A549 (cell line): ENCODE measurements at places on chromosomes 2 and 18. TPM values are rescaled to one million over a fixed set of nuclear protein-coding genes. Genes with fewer than 3 reads are reported as not detected.

The GREB1 gene
- polyA plus RNA-seq, result 1.1 to 1.4 TPM (median 1.4 TPM) in 3 replicates

The IL1RL1 gene
- 0.03 to 0.04 TPM (median 0.03 TPM) in 3 replicates for polyA plus RNA-seq

The GDF7 gene
- 0.03 TPM in 3 replicates for polyA plus RNA-seq

The IL1RL2 gene
- 0.05 TPM in 1 of 3 replicates, not detected in the others for polyA plus RNA-seq

The MAPK4 gene
- 0.01 to 0.04 TPM (median 0.03 TPM) in 3 replicates for polyA plus RNA-seq

The CTNNA2 gene
- 0.53 to 0.94 TPM (median 0.72 TPM) in 3 replicates for polyA plus RNA-seq

The CCBE1 gene
- 9.7 to 10.4 TPM (median 9.9 TPM) in 3 replicates for polyA plus RNA-seq

The MIB1 gene
- polyA plus RNA-seq, result 8.4 to 9.7 TPM (median 9.6 TPM) in 3 replicates

The FLACC1 gene
- polyA plus RNA-seq, result 0.07 to 0.26 TPM (median 0.09 TPM) in 3 replicates

The UGT1A3 gene
- polyA plus RNA-seq, result 0.08 to 0.23 TPM (median 0.17 TPM) in 3 replicates

GRCh38 chr2:231037731-231038482, 584 bp downstream of the C2orf72 start:
- peak; percentile 48 for DNase-seq

DNA sequence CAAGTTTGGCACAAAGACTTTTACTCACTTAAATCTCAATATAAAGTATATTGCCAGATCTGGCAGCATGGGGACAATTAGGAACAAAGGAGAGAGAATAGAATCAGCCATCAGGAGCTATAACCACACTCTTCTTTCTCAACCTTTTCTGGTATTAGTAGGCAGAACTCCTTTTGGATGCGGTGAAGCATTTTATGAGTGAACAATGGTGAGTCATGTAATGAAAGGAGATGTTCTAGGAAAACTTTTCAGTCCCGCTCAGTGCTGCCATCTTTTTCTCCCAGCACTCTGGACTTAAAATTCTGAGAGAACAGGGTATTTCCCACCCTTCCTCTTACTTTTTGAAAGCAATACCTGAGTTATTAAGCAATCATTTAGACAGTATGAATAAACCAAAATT, 32.2 kb downstream of the PLEKHA3 start:
- no peak for DNase-seq

DNA sequence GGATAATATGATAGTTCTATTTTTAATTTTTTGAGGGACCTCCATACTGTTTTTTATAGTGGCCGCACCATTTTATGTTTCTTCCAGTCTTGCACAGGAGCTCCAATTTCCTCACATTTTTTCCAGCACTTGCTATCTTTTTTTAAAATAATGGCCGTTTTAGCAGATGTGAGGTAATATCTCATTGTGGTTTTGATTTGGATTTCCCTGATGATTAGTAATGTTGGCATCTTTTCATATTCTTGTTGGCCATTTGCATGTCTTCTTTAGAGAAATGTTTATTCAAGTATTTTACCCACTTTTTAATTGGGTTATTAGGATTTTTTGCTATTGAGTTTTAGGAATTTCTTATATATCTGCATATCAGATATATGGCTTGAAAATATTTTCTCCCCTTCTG, 29.9 kb upstream of the NAPG start:
- DNase-seq, result no peak

DNA sequence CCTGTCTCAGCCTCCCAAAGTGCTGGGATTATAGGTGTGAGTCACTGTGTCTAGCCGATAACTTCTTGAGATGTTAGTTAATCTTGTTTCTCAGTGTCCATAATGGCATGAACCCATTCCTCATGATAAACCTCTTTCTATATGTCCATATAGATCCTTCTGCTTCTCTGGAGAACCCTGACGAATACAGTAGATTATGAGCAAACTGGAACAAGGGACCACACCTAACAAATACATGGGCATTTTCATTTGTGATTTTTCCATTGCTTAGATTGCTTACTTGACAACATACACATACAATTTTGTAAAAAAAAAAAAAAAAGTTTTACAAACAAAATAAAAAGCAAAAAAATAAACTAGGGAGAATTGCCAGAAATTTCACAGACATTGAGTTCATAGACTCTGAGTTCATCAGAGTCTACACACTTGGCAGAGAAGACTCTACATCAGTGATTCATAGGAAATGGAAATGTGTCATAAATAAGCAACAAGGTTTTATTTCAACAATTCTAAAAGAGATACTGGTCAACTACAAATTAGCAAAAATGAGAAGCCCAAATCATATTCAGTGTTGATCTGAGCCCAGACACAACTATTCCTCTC, 96.7 kb downstream of the GALR1 start:
- no peak for DNase-seq

GRCh38 chr2:106953779-106954178, 67.8 kb upstream of the ST6GAL2 start:
- no peak for DNase-seq

DNA sequence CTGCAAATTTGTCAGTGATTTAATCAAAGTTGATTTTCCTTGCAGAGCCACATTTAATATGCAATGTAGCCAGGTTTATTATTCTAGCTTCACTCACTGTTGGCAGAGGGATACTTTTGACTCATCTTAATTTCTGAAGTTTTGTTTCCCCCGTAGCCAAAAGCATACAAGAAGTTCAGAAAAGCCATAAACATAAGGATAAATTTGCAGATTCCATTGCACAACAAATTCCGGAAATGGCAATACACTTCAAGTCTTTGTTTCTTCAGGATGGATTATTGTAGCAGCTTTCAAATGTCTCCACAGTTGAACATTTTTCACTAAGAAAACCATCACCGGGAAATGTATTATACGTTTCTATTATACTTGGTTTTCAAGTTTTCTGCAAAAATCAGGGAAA, 88.0 kb upstream of the ZCCHC2 start:
- DNase-seq, result no peak

DNA sequence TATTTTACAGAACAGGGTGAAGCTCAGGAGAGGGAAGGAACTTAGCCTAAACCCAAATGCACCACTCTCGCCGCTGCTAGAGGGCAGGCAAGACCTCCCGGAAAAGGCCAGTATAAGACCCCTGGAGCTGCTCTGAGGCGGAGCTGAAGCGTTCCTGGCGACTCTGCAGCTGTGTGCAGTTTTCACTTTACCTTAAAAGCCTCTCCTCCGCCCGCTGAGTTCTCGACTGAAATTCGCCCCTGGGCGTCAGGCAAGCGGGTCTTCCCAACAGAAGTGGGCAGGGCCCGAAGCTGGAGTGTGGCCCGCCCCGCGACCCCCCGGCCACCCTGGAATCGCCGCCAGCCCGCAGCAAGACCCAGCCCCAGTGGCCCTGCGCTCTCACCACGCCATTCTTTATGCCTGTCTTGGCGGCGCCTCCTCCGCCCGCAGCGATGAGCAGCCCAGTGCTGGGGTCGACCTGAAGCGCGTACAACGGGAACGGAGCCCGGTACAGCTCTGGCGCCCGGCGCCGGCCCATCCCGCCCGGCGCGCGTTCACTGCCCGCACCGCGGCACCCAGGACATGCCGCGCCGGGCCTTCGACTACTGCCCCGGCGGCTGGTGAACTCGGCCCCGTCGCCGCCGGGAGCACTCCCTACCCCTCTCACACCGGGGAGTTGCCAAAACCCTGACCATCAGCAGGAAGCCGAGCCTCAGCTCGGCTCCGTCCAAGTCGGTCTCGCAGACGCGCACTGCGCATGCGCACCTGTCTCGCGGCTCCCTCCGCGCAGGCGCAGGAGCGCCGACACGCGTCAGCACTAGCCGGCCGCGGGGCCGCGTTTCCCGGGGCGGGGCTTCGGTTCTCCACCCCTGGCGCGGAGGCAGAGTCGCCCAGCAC, at the start of gene PREB:
TSS of gene PREB (minus strand) at position 732 of the 876 bp plus-strand sequence. CDS start at position 517, 215 bp downstream.
- peak; percentile 96 for DNase-seq

GRCh38 chr2:42744545-42745082, 19.3 kb downstream of the OXER1 start:
- DNase-seq, result no peak

DNA sequence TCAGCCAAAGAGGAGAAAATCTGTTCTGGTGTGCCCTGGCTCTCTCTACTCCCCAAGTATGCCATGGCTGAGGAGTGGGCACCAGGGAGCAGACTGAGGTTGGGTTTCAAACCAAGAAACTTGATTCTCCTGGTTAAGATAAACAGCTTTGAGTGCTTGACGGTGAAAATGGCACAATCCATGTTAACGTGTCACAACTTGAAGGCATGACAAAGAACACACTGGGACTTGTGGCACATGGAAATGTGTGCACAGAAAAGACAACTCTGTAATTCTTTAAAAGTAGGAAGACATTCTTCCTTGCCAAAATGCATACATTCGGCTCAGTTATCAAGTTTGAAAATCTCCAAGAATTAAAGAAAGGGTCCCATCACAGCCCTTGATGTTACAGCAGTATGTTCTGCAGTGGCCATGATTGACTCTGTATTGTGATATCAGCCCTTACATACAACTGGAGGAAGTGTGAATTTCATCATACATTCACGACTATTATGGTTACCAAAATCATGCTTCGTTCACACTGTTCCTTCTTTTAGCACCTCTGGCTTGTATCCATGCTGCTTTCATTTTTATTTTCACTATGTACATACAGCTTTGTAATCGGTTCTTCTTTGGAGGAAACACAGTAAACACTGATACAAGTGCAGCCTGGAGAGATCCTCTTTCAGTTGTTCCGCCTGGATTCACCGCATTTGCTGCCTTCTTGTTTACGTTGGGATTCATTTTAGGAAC, 15.6 kb upstream of the ACTG2 start:
- DNase-seq, result no peak

DNA sequence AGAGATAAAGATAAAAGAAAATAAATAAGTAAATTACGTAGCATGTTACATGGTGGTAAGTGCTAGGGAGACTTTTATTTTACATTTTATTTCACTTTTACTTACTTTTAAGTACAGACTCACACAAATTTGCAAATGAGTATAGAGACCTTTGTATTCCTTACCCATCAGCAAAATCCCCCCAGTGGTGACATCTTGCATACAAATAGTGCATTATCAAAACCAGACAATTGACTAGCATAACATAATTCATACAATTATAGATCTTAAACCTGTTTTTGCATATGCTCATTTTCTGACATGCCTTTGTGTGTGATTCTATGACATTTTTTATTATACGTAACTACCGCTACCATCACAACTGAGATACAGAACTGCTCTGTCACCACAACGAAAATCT, 1099.4 kb downstream of the DPP10 start:
- DNase-seq, result no peak

DNA sequence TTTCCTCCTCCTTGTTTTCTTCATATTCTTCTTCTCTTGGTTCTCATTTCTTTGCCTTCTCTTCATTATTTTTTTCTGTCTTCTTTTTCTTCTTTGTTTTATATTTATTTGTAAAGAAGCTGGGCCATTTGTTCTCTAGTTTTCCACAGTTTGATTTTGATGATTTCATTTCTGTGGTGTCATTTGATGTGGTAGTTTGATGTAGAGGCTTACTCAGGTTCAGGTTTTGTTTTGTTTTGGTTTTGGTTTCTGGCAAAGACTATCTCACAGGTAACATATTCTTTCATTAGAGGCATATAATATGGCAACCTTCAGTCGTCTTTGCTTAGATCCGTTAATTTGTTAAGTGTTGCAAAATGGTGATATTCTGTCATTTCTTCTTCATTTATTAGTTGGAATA, 75.3 kb downstream of the BABAM2 start:
- DNase-seq, result no peak

DNA sequence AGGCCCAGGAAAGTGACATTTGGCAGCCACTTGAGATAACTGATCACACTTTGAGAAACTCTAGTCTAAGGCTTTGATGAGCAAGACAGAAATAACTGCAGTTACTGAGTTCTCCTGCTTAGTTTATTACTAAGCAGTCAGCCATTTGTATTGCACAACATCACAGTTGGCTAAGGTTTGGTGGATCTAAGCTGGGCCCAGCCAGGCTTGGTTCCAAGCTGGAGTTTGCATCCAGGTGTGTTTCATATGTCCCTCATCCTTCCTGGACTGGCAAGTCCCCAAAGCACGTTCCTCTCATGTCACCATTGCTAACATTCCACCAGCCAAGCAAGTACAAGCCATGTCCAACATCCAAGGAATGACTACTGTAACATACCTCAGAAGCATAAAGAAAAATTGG, 71.3 kb upstream of the ZNF532 start:
- peak; percentile 31 for DNase-seq

DNA sequence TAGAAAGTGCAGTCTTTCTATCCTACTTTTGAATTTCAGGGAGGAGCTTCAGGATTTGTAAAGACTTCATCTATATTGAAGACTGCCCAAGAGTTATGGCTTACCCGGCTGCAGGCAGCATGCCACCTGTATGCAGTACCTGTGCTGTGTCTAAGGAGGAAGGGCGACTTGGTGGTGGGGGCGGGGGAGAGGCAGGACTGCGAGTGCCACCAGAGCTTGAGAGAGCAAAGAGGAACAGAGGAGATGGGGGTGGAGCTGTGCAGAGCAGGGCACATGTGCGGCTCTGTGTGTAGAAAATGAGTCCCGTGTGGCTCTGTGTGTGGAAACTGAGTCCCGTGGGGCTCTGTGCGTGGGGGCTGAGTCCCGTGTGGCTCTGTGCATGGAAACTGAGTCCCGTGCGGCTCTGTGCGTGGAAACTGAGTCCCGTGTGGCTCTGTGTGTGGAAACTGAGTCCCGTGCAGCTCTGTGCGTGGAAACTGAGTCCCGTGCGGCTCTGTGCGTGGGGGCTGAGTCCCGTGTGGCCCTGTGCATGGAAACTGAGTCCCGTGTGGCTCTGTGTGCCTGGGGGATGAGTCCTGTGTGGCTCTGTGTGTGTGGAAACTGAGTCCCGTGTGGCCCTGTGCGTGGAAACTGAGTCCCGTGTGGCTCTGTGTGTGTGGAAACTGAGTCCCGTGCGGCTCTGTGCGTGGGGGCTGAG, 43.2 kb downstream of the LDLRAD4 start:
- no peak for DNase-seq

- DNase-seq, result no peak
Observed at GRCh38 chr2:224966613-224967012, 75.7 kb downstream of the DOCK10 start.

DNA sequence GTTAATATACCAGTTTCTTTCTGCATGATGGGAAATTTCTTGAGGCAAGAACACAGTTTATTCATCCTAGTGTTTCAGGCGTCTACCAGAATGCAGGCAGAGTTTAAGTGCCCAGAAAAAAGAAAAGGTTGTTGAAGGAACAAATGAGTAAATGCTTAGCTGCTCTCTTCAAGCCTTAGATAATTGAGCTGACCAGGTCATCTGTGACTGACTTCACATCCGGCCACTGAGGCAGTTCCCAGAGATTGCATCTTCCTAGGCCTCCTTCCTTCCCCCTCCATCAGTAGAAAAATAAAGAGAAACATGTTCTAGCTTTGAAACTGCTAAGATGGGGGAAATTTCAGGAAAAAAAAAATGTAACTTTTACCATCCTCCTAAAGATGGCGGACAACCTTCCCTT, 9.4 kb upstream of the TMEM163 start:
- DNase-seq, result no peak
